ENCODE measurements at places on chromosomes 3 and 15. TPM values are rescaled to one million over a fixed set of nuclear protein-coding genes. Genes with fewer than 3 reads are reported as not detected.

Gene ATP10A
- polyA plus RNA-seq: 3.2 TPM

Gene CCDC13
- polyA plus RNA-seq: 0.69 TPM

Gene STXBP5L
- 0.23 TPM for polyA plus RNA-seq

Gene SLC12A1
- not detected for polyA plus RNA-seq

Gene GNAT1
- not detected for polyA plus RNA-seq

Gene RTP3
- polyA plus RNA-seq: not detected

Gene CCK
- polyA plus RNA-seq: not detected

Gene ZBTB47
- polyA plus RNA-seq: 6.2 TPM

Gene CYP8B1
- not detected for polyA plus RNA-seq

Gene ROBO2
- not detected for polyA plus RNA-seq

Gene SLCO2A1
- polyA plus RNA-seq: 22.1 TPM

Gene SLC28A2
- polyA plus RNA-seq: 1.8 TPM

Gene DNAH12
- polyA plus RNA-seq: 0.16 TPM

Gene ANKRD63
- not detected for polyA plus RNA-seq

Gene SSR3
- 102 TPM for polyA plus RNA-seq

Gene XCR1
- polyA plus RNA-seq: 3.5 TPM

Gene GPR176
- polyA plus RNA-seq: 0.23 TPM

Gene CAV3
- polyA plus RNA-seq: not detected

Gene HCN4
- 0.04 TPM for polyA plus RNA-seq

Gene POTEB3
- not detected for polyA plus RNA-seq

Gene TM6SF1
- 2.6 TPM for polyA plus RNA-seq

Gene OR5K3
- not detected for polyA plus RNA-seq

Gene ITIH4
- polyA plus RNA-seq: not detected

Gene IL20RB
- polyA plus RNA-seq: 1.2 TPM

Gene DUOXA1
- not detected for polyA plus RNA-seq

Gene NANOGP8
- 0.15 TPM for polyA plus RNA-seq

Gene LARP6
- 6.6 TPM for polyA plus RNA-seq

Gene SOX2
- not detected for polyA plus RNA-seq

Data from sigmoid colon (tissue), 7 donors.